ENCODE measurements at places on chromosomes 11 and 22.

DNA sequence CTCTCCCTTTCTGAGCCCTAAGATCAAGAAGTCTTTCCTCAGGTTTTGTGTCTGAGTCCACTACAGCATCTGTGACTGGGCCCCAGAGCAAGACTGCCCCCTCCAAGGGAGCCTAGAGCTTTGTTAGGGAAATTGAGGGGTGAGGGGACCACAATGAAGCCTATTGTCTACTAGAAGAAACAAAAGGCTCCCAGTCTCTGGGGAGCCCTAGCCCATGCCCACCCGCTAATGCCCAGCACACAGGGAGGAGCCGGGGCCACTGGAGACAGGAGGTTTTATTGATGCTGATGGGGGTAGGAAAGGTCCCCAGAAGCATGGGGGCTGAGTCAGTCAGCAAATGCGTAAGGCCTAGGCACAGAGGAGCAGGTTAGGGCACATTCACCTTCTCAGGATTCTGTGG, 14.0 kb downstream of the RHOG start:
- no peak for DNase-seq

GRCh38 chr11:46463701-46464421, 72.3 kb upstream of the CHRM4 start:
- no peak for DNase-seq

DNA sequence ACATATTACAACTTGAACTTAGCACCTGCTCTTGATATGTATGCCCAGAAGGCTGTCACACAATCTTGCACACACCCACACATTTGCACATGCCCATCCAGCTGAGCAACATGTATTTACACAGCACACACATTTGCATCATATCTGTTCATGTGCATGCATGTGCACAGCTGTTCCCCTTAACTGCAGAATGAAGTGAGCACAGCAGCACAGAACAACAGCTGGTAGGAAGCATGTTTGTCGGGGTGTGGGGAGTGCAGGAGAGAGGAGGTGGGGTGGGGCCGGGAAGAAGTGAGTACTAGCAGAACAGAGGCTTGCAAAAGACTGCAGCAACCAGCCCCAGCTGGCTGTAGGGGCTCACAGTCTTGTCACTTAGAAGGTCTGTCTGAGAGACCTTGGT, 296.5 kb downstream of the KIRREL3 start:
- no peak for DNase-seq

DNA sequence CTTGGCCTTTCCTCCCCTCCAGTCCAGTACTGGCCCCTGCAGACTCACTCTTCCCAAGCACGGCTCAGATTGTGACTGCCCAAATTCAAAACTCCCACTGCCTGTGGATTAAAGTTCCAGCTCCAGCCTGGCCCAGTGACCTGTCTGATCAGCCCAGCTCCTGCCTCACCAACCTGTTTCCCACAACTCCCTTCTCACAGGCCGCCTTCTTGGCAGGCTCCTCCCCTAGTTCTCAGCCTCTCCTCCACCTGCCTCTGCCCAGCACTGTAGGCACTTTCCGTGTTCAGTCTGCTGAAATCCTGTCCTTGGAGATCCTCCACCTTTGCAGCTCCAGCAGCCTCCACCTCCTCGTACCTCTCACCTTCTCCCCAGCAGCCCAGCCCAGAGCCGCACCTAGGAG, 68.6 kb downstream of the MICAL2 start:
- no peak for DNase-seq

- peak; percentile 77 for DNase-seq
These were observed 585 bp upstream of the NEAT1 start for GRCh38 chr11:65421794-65422632.

DNA sequence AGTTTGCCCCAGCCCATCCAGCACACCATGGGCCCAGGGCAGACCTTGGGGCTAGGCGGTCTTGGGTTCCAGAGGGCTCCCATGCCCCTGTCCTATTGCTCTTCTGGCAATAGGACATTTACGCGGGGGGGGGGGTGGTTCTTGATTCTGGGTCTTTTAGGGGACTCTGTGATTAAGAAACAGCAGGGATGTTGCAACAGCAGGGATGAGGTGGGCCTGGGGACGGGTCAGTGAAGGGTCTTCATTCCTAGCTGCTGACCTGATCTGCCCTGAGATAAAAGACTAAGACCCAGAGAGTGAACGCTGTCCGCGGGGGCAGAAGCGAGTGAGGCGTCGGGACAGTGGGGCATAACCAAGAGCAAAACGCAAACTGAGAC, 418 bp upstream of the ADAMTS15 start:
- DNase-seq, result no peak

GRCh38 chr11:61103851-61104423, 1.6 kb downstream of the CD5 start:
- no peak for DNase-seq

- DNase-seq, result no peak
These were observed 148.2 kb downstream of the MAML2 start for GRCh38 chr11:96194581-96195374.

GRCh38 chr11:126257764-126258163, 10.9 kb downstream of the SRPRA start:
- no peak for DNase-seq

DNA sequence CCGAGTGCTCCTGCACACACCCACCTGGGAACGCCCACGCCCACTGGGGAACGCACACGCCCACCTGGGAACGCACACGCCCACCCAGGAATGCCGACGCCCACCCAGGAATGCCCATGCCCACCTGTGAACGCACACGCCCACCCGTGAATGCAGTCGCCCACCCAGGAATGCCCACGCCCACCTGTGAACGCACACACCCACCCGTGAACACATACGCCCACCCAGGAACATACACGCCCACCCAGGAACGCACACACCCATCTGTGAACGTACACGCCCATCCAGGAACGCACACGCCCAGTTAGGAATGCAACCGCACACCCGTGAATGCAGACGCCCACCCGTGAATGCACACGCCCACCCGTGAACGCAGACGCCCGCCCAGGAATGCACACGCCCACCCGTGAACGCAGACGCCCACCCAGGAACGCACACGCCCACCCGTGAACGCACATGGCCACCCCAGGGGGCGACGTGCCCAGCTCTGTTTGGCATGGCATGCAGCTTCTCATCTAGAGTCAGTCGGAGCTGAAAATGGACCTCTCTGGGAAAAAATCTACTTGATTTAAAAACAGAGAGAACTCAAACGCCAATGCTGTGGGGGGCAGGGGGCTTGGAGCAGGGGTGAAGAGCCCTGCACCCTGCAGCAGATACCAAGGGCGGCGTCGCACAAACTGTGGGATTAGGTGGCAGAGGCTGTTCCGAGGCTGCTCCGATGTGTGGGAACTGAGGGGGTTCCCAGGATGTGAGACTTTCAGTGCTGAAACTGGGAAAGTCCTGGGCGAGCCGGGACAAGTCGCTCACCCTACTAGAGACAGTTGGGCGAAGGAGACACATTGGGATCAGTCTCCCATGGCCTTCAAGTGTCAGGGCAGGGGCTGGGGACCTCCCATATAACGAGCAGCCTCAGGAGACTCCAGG, 83.3 kb downstream of the MYEOV start:
- DNase-seq, result no peak

- no peak for DNase-seq
These were observed 88.6 kb upstream of the KCNQ1OT1 start for GRCh38 chr11:2788168-2789071.

DNA sequence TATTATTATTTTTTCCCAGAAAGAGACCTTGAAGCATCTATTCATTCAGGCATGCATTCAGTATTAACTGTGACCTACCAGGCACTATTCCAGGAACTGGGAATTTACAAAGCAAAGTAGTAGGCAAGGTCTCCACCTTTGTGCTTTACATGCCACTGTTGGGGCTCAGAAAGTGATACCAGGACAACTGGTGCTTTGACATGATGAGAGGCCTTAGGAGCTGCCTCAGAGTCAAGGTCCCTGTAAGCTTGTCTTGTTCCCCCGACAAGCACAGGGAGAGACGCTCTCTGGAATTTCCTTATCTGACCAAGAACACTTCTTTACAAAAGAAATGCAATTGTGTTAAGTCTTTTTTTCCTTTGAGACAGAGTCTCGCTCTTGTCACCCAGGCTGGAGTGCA, 2.3 kb upstream of the HMOX1 start:
- no peak for DNase-seq

- no peak for DNase-seq
These were observed 138.4 kb upstream of the CCDC90B start for GRCh38 chr11:83424376-83425136.

GRCh38 chr22:40509401-40510134, 127.0 kb downstream of the MRTFA start:
- no peak for DNase-seq

DNA sequence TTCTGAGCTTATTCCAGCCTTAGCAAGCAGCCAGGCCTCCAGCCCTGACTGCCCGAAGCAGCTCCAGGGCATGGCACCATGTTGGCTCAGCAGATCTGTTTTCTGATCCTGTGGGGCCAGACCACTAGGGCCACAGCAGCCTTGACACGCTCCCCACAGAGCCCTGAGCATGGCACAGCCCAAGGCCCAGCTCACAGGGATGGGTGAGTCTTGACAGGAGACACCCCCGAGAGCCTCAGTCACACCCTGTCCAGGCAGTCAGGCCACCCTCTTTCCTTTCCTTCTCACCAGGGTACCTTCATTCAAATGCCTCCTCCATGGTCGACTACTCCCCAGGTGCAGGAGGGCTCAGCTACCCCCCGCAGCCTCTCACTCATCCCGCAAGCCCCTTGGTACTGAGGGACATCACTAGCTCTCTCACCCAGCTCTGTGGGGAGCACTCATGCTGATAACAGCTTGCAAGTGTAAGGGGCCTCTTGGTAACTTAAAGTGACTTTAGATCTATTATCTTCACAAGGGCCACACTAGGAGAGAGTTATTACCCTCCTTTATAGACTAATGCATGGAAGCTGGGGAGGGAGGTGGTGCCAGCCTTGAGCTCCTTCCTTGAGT, 3.9 kb upstream of the CDC42BPG start:
- no peak for DNase-seq

DNA sequence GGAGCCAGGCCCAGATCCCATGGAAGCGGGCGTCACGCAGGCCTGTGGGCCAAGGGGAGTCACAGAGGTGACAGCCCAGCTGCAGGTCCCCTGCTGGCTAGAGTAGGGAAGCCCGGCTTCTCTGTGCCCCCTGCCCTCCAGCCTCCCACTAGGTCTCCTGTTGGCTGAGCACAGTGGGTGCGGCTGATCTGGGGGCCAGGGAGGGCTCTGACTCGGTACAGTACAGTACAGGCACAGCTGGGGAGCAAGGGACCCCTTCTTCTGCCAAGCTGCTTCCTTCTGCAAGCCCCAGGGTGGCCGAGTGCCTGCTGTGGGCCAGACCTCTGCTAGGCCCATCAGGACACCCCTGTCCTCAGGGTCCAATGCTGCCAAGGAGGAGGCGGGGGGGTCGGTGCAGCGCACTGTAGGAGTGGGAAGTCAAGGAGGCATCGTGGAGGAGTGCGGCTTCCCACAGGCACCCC, 10.1 kb downstream of the SUSD2 start:
- no peak for DNase-seq

DNA sequence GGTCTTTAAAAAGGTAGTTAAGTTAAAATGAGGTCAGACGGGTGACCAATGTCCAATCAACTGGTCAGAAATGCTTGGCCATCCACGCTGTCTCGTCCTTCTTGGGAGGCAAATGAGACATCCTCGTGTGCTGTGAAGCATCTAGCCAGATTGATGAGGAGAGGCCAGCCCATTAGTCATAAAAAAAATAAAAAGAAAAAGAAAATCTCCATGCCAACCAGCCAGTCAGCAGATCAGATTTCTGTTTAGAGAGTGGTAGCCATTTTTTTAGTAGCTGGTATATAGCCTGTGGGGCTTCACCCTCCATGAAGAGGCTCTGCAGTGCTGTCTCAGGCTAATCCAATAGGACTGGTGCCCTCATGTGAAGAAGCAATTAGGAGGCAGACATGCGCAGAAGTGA, 343.1 kb upstream of the SYN3 start:
- no peak for DNase-seq

GRCh38 chr11:101880222-101880621, 34.6 kb upstream of the CEP126 start:
- DNase-seq, result no peak

GRCh38 chr11:108933630-108934029, 268.8 kb downstream of the DDX10 start:
- DNase-seq, result no peak

DNA sequence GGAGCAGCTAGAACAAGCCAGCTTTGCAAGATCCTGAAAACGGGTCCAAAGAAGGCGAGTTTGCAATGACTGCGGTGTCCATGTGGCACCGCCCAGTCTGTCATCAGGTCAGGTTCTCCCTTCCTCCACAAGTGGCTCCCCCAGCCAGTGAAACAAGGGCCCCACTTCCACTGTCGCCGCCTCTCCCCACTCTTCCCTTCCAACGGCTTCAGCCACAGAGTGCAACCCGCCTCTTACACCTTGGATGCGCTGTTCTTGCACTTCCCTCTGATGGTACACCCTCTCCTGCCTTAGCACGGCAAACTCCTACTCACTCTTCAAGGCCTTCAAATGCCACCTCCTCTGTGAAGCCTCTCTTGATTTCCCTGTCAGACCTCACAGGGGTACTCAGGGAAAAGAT, 10.8 kb upstream of the TCF20 start:
- DNase-seq, result no peak

DNA sequence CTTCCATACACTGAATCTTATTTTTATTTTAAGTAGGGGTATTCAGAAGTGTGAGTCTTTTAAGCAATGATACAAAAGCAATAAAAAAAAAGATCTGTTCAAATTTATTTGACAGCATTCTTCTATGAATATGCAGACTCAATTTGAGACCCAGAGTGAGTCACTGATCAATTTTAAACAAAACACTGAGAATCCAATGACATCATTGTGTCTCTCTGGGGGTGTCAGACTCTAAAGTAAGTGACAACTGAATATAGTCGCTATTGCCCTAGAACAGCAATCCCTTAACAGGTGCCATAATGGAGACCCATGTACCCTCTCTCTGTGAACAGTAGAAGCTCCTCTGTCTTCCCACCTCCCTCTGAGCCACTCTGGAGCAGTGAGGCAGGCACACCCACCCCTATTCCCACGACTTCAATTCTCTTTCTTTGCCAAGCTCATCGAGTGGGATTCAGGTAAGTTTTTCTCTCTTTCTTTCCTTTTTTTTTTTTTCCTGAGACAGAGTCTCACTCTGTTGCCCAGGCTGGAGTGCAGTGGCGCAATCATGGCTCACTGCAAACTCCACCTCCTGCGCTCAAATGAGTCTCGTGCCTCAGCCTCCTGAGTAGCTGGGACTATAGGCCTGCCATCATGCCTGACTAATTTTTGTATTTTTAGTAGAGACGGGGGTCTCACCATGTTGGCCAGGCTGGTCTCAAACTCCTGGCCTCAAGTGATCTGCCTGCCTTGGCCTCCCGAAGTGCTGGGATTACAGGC, 5.1 kb upstream of the RPS3 start:
- DNase-seq, result no peak

GRCh38 chr11:124917115-124917637, 1.9 kb upstream of the HEPN1 start:
- no peak for DNase-seq

- no peak for DNase-seq
These were observed 12.3 kb downstream of the STARD10 start for GRCh38 chr11:72781313-72782080.

GRCh38 chr22:35690001-35690400, 27.7 kb upstream of the APOL5 start:
- no peak for DNase-seq

- no peak for DNase-seq
These were observed 17.6 kb downstream of the IRF7 start for GRCh38 chr11:598005-598680.

GRCh38 chr22:37681556-37682049, 4.5 kb upstream of the NOL12 start:
- DNase-seq, result peak; percentile 51

Measured in activated CD4-positive, CD25-positive, alpha-beta regulatory T cell treated with anti-CD3 and anti-CD28 coated beads, Interleukin-2, amount 50 U/mL, for 16 hours (primary cell).